ENCODE measurements at places on chromosomes 11 and 22. TPM values are rescaled to one million over a fixed set of nuclear protein-coding genes. Genes with fewer than 3 reads are reported as not detected.

DNA sequence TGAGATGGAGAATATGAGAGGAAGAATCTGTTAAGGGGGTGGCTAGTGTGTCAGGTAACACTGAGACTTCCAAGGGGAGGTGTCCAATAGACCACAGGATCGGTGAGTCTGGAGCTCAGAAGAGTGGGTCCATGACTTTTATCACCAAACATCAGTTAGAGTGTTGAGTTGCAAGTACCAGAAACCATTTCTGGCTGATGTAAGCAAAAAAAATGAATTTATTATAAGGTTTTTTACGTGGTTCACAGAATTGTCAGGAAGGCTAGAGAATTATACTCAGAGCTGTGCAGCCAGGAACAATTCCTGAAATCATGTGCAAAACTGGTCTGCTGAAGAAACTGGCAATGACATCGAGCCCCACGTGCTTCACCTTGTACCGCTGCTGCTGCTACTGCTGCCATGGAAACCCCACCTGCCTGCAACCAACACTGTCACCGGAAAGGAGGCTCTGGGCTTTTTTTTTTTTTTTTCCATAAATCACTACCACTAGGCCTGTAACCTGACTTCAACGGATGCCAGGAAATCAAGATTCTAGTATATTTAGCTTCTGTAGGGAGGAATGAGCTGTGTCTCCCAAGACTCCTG lies 16.6 kb upstream of the STK33 start:
- no peak for DNase-seq

DNA sequence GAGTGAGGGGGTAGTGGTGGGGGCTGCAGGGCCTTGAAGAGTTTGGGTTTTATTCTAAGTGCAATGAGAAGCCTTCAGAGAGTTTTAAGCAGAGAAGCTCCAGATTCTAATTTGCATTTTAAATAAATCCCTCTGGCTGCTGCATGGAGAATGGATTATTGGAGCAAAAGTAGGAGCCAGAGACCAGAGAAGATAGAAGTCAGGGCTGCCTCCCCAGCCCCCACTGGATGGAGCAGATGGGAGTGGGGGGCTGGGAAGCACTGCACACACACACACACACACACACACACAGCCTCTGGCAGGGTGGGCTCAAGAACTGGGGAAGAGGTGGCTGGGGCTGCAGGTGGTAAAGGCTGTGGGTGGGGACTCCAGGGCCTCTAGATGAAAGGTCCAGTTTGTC lies 75.6 kb downstream of the TSPAN18 start:
- no peak for DNase-seq

GRCh38 chr11:38089726-38090125 lies 1491.7 kb upstream of the RAG2 start:
- DNase-seq: no peak

- no peak for DNase-seq
Observed at GRCh38 chr11:57325735-57326048, 940 bp upstream of the TNKS1BP1 start.

Gene A4GALT
- total RNA-seq: 42.2 TPM

Gene MTMR2
- total RNA-seq: 18.2 TPM

DNA sequence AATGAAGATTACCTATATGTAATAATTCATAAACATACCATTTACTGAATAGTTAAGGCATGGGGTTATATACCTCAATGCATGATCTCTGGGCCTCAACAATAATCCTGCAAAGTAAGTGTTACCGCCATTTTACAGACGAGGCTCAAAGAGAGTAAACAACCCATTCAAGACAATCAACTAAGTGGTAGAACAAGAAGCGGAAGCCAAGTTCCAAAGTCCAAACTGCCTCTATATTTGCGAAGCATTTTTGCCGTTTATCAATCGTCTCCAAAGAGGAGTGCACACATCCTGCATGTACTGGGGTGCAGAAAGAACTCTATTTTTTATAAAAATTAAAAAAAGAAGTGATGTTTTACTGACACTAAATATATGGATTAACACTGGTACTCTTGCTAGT lies 27.5 kb upstream of the P4HA3 start:
- DNase-seq: no peak

DNA sequence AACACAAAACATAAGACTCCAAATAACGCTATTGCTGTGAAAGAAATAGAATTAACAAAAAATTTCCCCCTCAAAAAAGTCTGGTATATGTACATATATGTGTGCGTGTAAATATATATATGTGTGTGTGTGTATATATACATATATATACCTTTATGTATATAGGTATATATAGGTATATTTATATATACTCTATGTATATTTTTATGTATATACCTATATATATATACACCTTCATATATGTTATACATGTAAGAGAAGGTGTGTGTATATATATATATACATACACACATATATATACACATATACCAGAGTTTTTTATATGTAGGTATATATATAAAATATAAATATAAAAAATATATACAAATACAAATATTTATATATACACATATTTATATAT lies 199.2 kb downstream of the RAB38 start:
- DNase-seq: no peak

DNA sequence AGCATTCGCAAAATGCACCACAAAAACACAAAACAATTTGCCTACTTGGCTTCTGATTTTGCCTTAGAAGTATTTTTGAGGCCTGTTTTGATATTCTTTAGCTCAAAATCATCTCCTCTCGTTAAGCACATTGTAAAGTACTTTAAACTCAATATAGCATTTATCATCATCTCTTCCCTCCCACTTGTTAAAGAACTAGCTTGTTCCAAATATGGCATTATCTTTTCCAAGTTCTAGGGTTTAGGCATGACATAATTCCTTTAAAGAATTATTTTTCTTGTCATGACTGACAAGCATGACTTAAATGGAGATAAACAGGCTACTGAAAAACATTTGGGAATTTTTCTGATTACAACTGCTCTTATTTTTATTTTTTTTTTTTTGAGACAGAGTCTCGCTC lies 21.3 kb downstream of the CELF1 start:
- DNase-seq: no peak

DNA sequence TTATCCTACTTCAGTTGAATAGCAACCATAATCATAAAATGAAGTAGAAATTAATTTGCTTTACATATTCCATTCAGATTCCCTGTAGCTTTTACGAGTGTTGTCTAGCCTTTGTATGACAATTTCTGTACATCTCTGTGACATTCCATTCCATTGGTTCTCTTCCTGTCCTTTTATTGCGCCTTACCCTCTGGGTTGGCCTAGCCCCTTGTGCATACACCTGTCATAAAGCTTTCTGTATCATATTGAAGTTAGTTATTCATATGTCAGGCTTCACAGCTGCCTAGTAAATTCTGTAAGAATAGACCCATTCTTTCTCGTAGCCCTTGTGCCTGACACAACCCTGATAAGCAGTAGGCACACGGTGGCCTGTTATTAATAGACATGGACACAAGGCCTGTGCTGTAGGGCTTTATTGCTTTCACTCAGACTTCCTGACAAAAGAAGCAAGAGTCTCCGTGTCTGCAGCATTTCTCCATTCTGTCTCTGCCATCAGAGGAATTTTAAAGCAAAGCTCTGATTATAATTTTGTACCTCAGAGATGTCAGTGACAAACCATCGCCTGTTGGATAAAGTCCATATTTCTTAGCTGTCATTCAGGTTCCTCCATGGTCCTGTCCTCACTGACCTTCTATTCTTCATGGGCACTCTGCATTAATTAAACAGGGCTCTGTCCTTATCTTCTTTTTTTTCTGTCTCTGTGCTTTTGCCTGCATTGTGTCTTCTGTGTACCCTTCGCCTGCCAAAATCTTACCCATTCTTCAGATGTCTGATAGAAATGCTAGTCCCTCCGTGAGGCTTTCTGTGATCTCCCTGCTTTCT lies 49.4 kb downstream of the BID start:
- DNase-seq: no peak

Gene CAT
- 228 TPM for total RNA-seq

DNA sequence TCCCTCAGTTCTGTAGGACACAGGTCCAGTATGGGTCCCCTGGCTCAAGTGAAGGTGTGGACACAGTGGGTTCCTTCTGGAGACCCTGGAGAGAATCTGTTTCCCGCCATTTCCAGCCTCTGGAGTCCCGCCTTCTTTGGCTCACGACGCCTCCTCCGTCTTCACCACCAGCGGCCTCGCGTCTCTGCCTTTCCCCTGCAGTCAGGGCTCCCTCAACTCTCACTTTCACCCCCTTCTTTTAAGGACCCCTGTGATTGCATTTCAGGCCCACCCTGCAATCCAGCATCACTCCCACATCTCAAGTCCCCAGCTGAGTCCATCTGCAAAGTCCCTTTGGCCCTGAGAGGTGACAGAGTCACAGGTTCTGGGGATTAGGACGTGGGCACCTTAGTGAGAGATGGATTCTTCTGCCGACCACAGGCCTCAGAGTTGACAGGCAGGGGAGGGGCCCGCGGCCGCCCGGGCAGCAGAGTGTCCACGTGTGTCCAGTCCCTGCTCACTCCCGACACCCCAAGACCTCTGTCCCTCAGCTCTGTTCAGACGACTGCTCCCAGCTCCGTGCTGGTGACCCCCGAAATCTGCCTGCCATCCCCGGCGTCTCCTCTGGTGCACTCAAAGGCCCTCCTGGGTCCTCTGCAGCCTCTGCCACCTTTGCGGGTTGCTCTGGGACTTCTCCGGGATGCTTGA lies 36.9 kb upstream of the KRTAP5-7 start:
- DNase-seq: no peak

GRCh38 chr11:2419638-2420501 lies 19.3 kb downstream of the TSSC4 start:
- DNase-seq: peak; percentile 57

Gene AP5B1
- 15.4 TPM for total RNA-seq

DNA sequence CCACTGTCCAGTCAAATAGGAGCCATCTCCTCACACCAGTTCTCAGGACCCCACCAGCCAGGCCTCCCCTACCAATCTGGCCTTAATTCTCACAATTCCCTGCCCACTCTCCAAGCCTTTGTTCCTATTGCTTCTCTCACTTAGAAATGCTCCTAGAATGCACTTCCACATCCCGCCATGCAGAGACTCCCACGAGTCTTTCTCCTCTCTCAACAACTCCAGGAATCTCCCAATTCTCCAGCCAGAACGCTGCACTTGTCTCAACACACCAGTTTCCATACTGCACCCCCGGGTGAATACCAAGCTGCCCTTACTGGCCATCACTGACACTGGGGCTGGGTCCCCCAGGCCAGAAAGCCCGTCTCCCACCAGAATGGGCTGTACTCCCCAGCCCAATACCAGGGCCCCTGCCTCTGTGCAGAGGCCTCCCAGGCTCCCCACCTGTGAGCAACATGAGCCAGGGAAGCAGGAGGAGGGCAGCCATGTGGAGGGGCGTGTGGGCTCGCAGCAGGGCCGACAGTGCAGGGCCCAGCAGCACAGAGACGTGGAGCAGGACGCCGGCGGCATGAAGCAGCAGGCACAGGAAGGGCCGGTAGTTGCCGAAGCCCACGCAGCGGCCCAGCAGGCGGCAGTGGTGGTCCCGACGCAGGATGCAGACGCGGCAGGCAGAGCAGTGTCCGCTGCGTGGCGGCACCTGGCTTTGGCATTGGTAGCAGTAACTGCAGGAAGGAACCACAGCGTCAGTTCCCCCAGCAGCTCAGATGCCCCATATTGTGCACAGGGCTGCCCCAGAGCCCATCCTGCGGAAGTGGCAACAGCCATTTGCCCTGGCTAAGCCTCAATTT lies 2.4 kb downstream of the ZDHHC24 start:
- DNase-seq: no peak
